Endothelial cell (in vitro differentiated cells): ENCODE measurements at places on chromosomes 5 and 9.

DNA sequence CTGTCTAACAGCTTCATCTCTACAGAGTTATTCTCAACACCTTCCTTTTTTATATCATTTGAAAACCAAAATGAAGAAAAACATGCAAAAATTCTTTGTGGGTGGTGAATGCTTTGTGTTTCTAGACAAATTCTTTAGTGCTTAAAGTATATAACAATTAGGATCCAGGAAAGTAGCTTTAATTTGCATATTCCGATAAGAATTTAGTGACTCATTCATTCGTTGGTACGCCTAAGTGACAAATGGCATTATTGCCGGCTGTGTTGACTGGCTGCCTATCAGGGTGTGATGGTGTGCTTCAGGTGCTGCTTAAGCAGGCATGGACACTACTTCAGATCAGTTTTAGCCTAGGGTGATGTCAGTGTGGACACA, 35.2 kb downstream of the LMNB1 start:
- DNase-seq: no peak

DNA sequence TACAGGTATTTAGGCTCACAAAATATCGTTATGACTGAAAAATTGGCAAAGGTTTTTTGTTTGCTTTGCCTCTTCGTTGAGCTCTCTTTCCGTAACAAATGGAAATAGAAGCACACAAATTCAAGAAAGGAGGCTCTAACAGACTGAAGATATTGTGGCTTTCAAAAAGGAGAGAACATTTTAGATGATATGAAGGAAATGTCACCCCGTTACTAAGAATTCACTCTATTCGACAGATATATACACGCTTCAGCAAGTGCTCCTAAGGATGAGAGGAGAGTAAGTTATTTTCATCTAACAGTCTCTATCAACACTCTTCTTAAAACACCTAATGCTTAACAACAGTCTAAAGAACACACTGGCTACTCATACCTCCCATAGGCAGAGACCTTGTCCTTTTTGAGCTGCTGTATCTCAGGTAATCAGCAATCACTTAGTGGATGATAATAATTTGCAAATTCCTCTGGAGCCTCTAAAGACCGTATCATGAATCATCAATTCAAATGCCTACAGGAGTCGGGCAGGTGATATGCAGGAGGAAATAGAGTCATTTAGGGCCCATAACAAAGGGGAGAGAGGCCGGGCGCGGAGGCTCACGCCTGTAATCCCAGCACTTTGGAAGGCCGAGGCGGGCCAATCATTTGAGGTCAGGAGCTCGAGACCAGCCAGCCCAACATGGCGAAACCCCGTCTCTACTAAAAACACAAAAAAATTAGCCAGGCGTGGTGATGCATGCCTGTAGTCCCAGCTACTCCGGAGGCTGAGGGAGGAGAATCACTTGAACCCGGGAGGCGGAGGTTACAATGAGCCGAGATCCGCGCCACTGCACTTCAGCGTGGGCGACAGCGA, 1.4 kb upstream of the HSDL2 start:
- no peak for DNase-seq

GRCh38 chr5:120690621-120691407, 226.7 kb downstream of the PRR16 start:
- DNase-seq: no peak

DNA sequence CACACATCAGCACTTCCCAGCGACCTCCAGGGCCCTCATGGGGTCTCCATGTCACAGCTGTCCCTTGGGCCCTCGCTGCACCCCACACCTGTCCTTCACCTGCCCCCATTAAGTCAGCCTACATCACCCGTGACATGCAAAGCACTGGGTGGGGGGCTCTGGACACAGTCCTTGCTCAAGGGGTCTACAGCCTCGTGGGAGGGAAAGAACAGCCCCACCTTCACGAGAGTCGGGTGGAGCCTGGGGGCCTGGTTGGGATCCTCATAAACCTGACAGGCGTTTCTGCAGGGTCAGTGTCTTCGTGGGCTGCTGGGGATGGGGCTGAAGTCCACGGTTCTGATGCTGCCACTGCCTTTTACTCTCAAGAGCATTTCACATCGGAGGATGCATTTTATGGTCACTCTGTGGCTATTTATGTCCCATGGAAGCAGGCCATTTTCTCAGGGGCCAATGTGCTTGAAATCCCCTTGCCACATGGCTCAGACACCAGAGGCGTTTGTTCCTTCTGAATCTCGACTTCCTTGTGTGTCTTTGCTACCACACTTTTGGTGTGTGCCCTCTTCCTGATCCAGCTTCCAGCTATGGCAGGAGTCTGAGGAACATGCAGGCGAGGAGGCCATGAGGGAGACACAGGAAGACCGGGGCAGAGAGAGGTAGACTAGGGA, at the start of gene OR2V1:
TSS of gene OR2V1 (minus strand) at position 338 of the 665 bp plus-strand sequence. CDS start 5,865 bp downstream, outside the sequence.
- no peak for DNase-seq

DNA sequence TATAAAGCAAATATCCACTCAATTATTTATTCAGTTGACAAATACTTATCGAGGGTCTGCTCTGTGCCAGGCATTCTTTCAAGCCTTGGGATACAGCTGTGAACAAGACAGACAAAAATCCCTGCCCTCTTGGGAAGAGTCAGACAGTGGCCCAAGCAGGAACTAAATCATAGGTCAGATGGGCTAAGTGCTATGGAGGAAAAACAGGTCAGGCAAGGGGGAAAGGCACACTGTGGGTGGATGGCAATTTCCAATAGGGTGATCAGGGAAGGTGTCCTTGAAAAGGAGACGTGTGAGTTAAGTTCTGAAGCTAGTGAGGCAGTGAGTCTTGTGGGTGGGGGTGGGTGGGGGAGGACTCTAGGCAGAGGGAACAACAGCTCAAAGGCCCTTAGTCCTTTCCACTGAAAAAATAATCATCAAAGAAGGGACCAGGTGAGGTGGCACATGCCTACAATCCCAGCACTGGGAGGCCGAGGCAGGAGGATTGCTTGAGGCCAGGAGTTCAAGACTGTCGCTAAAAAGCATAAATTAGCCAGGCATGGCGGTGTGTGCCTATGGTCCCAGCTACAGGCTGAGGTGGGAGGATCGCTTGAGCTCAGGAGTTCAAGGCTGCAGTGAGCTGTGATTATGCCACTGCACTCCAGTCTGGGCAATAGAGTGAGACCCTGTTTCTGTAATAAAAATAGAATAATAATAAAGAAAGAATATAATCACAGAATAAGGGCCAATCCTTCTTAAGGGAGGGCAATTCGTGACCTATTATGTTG, 95.2 kb upstream of the CPEB4 start:
- DNase-seq: no peak

GRCh38 chr9:122468735-122469134, 9.0 kb downstream of the OR1J1 start:
- no peak for DNase-seq

- DNase-seq: no peak
These were observed 23.4 kb upstream of the BARX1 start for GRCh38 chr9:93978551-93978950.

- DNase-seq: no peak
These were observed 62.8 kb downstream of the IPPK start for GRCh38 chr9:92607088-92607487.

DNA sequence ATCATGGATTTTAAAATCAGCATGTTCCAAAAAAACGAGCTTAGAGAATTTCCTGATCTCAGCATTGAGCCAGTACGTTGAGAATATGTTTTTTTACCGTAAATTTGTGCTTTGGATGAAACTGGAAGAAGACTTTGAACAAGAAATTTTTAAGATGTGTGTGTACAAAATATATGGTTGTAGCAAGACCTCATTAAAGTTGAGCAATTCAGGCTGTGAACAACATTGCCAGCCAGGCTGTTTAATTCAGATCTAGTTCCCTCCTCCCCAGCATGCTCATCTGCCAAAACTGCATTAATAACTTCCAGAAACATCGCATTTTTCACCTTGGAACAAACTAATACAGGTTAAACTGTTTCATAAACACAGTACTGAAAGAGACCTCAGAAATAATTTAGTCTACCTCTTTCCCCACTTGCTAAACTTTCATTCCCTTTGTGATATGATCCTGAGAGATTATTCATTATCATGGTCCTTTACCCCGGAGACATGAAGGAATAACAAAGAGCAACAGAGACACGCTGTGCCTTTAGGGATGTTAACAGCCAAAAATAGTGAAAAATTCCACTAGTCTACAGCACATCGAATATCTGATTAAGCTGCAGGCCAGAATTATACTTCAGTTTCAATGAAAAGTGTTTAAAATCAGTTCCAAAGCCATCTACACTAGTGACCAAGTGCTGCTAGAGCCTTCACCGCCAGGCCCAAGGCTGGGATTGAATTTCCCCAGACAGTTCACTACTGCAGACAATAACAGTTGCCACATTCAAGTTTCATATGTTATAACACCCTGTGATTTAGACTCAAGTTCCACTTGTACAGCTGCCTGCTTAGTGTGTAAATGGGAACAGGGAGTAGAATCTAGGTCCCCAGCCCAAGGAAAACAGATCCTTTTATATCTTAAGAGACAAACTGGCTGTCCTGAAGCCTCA, 89.6 kb downstream of the EFNA5 start:
- no peak for DNase-seq
